ENCODE measurements at places on chromosomes 2 and 18.

- no peak for DNase-seq
Observed at GRCh38 chr18:24633121-24633520, 172.7 kb downstream of the HRH4 start.

- no peak for DNase-seq
Observed at GRCh38 chr18:79625195-79625923, 54.2 kb upstream of the CTDP1 start.

- DNase-seq, result no peak
Observed at GRCh38 chr2:95350774-95351597, 51.5 kb upstream of the FAHD2A start.

GRCh38 chr2:127663566-127664064, 11.7 kb downstream of the LIMS2 start:
- no peak for DNase-seq

DNA sequence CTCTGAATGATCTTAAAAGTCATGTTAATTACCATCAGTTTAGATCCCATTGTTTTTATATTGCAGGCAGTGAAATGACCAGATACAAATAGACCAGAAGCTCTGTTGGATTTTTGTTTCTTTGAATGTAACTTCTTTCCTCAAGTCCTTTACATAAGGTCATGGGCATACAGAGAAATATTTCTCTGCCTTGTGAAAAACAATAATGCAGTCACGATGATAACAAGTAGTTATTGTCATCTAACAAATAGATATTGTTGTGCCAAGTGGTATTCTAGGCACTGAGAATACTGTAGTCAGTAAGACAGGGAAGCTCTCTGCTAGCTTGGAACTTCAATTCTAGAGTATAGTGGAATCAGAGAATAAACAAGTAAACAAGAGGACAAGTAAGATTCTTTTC, 94.7 kb upstream of the BARD1 start:
- DNase-seq, result no peak

DNA sequence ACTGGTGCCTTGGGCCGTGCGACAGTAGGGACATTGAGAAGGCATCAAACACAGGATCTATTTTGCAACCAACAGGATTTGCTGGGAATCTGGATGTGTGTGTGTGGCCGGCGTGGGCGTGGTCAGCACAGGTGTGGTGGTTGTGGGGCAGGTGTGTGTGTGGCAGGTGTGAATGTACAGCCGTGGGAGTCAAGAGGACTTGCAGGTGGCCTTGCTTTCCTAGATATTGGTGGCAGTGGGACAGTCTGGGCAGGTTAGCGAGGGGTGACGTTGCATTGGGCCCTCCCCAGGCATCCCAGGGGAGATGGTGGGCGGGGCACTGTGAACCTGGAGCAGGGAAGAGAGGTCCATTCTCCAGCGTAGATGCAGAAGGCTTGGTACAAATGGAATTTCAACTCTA, 3.2 kb upstream of the LIMS2 start:
- no peak for DNase-seq

- DNase-seq, result no peak
Observed at GRCh38 chr2:71069376-71069775, 928 bp downstream of the NAGK start.

DNA sequence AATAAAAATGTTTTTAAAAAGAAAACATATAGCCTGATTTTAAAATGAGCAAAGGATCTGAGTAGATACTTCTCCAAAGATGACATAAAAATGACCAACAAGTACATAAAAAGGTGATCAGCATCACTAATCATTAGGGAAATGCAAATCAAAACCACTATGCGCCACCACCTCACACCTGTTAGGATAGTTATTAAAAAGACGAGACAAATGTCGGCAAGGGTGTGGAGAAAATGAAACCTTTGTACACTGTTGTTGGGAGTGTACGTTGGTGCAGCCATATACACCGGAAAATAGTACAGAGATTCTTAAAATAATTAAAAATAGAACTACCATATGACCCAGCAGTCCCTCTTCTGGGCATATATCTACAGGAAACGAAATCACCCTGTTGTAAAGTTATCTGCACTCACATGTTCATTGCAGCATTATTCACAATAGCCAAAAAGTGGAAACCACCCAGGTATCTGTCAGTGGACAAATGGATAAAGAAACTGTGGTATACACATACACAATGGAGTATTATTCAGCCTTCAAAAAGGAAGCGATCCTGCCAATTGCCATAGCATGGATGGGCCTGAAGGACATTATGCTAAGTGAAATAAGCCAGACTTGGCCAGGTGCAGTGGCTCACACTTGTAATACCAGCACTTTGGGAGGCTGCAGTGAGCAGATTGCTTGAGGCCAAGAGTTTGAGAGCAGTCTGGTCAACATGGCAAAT, 91.6 kb downstream of the PRKRA start:
- DNase-seq, result no peak

GRCh38 chr2:60899230-60899891, 18.0 kb downstream of the REL start:
- DNase-seq, result no peak

DNA sequence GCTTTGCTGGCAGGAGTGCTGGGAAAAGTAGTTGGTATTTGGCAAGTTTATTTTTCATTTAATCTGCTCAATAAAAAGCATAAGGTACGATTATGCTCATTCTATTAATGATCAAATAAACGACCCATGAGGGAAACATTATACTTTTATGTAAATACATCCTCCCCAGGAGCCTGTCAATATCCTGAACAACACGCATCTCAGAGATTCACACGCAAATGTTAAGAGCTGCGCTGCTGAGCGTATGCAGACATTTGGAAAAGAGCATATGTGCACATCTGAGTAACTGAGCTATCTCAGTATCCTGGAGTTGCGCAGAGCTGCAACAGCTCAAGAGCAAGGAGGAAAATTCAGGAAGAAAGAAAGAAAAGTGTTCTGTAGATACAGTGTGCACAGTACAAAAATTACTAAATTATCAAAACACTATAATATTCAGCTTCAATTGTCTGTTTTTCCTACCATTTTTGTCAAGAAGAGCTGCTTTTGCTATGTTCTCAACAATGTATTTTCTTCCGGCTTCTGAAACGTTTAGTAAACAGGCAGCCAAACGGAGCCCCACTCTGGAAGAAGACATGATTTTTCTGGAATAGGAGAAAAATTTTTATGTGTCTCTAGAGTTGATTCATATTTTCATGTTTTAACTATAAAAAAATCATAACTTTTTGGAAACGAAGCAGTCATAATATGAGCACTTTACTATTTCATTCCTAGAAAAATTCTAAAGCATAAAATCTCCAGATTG, 2.4 kb downstream of the FTCDNL1 start:
- DNase-seq, result no peak

DNA sequence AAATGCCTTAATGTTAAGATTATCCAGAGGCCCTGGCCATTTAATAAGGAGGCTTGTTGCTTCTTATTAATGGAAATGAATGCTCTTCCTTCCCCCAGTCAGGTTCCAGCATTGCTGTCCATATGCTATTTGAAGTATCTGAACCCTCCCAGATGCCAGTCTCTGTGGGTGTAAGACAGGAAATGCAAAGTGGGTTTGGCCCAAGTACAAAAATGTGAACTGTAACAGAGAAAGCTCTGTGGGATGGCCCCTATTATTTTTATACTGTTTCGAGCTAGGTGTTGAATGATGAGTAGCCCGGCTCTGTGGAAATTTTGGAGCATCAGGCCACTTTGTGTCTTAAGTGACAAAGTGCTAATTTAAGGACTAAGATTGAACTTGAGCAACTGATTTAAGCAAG, 141.0 kb downstream of the UXS1 start:
- DNase-seq, result no peak

GRCh38 chr2:52698408-52698807, 1069.2 kb upstream of the CHAC2 start:
- no peak for DNase-seq

- DNase-seq, result no peak
Observed at GRCh38 chr2:9256147-9256546, 49.5 kb downstream of the ASAP2 start.

DNA sequence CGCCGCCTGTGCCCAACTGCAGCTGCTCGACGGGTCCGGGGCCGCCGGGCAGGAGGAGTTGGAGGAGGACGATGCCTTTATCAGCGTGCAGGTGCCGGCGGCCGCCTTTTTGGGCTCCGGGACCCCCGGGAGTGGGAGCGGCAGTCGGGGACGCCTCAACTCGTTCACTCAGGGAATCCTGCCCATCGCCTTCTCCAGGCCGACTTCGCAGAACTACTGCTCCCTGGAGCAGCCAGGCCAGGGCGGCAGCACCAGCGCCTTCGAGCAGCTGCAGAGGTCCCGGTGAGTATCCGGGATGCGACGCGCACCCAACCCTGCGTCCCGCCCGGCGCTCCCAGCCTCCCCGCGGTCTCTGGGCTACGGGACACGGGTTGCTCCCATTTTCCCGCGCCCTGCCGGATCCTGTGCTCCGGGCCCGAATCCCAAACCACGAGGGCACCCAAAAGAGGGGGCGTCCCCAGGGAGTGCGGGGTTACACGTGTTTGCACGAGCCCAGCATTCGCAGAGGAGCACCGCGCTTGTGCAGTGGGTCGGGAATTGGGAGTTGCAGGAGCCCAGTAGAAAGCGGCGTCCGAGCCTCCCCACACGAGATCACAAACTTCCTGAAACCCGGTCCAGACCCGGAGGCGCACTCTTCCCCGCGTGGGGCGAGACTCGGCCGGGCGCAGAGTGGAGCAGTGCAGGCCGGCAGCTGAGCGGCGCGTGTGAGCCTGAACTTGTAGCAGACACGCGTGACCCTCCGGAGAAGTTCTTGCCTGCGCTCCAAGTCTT, 1.2 kb downstream of the CABLES1 start:
- no peak for DNase-seq

DNA sequence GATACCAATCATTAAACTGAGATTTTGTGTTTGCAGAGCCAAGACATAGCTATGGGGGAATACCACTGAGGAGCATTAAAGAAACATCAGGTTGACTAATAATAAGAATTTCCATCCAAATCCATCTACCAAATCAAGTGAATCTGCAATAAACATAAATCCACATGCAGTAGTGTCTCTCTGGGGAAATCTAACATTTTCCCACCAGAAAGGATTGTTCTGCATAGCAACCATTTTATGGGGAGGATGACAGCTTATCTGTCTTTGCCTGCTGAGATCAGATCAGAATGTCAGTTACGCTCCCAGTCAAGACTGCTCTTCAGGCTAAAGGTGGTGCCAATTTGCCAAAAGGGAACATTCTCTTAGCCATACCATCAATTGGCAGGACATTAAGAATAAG, 1098.9 kb upstream of the CHAC2 start:
- DNase-seq, result no peak

- no peak for DNase-seq
Observed at GRCh38 chr2:151410485-151410834, 758 bp downstream of the RIF1 start.

- no peak for DNase-seq
Observed at GRCh38 chr2:160352500-160352899, 141.1 kb downstream of the RBMS1 start.

DNA sequence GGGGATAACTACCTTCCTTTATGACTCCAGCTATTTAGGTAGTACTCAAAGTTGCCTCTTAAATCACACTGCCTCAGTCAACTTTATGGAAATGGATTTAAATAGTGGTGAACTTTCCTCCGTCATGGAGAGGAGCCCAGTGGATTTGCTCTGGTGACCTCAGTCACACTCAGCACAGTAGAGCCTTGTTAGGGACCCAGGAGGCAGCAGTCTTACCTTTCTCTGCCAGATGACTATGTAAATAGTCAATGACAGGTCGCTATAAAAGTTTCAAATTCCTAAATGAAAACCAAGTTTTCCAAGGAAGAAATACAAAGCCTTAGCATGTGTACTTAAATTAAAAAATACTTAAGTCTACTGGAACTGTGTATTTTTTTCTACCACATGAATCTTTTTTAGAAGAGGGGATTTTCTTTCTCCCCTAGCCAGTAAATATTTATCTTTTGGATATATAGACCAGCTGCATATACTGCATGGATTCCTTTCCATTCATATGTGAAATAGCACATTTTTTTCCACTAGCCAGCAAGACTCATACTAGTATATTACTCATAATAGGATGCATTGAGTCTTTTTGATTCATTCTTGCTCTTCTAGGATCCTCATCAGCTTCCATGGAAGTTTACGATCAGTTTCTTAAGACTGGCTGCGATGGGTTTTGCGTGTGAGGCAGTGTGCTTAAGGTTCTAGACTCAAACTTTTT, 147.1 kb downstream of the FMNL2 start:
- no peak for DNase-seq

DNA sequence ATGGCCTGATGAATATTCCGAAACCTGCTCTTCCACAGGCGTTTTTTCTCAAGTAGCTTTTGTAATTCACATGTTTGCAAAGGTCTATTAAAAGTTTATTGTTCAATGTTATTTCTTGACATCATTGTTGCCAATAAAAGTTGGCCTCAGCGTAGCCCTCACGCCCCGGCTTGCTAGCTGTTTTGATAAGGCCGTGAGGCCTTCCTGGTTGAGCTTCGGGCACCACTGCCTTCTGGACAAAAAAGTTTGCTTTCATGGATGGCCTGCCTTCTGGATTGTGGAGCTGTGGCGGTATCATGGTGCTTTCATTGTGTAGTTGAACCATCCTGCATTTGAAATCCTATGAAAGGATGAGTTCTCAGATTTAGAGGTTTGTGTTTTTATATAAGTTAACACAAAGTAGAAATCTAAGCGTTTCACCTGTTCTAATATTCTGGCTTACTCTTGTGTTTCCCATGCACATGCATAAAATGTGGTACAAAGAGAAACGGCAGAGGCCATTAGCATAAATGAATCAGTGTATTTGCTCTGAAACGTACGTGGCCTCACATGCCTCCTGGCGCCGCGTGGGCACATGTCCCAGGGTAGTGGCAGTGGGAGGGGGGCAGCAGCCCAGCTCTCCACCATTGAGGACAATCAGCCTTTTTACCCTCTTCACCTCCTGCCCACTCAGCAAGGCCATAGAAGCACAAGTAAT, 134.5 kb downstream of the NCK2 start:
- DNase-seq, result no peak

DNA sequence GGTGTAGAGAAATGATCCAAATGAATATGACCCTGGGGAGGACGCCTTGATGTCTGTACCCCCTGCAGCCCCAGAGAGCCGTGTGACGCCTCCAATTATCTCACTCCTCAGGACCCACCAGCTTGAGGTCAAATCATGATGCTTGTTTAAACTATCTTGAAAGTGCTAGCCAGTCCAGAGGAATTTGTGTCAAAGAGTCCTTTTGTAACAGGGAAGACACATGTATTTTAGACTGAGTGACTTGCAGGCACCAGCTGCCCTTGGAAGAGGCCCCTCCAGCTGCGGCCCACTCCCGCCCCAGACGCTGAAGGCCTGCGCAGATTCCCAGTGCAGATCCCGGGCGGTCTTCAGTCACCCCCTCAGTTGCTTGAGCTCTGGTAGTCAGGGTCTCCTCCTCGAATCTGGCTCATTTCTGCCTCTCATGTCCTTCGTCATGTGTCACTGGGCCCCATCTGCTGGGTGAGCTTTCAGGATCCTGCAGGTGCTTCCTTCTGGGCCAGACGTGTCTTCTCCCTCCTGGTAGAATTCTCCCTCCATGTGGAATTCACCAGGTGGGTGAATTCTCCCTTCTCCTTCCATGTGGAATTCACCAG, 77.4 kb downstream of the RNF144A start:
- no peak for DNase-seq

DNA sequence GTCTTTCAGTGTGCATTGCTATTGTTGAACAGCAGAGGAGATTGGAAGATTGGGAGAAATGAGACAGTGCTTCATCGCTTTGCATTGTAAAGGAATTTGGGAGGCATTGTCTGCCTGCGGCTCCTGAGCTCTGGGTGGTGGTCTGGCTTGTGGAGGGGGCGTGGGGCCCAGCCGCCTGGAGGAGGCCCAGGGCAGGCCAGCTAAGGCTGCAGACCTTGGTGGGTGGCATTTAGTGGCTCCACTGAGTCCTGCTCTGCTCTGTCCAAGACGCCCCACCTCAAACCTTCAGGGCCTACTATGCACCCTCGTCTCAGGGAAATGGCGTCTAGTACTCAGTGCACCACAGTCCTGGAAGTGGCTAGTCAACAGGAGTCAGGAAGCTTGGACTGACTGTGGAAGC, 5.7 kb upstream of the HS1BP3 start:
- no peak for DNase-seq

Measured in esophagus squamous epithelium (tissue), 5 donors.